ENCODE measurements at places on chromosomes 12 and 14. TPM values are rescaled to one million over a fixed set of nuclear protein-coding genes. Genes with fewer than 3 reads are reported as not detected.

The SLC5A8 gene
- total RNA-seq: not detected

The LRIG3 gene
- total RNA-seq: not detected

The ST8SIA1 gene
- total RNA-seq: 1.5 TPM

The TAS2R42 gene
- not detected for total RNA-seq

The PIWIL1 gene
- total RNA-seq: not detected

The HOXC9 gene
- total RNA-seq: not detected

The KRT7 gene
- 2.1 TPM for total RNA-seq

The ZFP36L1 gene
- total RNA-seq: 60.6 TPM

The SERPINA9 gene
- total RNA-seq: not detected

The SLC17A8 gene
- not detected for total RNA-seq

The VPS33A gene
- total RNA-seq: 19.7 TPM

The IL26 gene
- total RNA-seq: not detected

The CCDC92 gene
- total RNA-seq: 4.0 TPM

The GLIPR1 gene
- total RNA-seq: 18.6 TPM

The COA8 gene
- 40.3 TPM for total RNA-seq

The ACVRL1 gene
- total RNA-seq: not detected

The TFCP2 gene
- 27.9 TPM for total RNA-seq

The GLI1 gene
- total RNA-seq: 0.20 TPM

The SERPINA12 gene
- not detected for total RNA-seq

The NPFF gene
- not detected for total RNA-seq

The KCNK10 gene
- total RNA-seq: not detected

The TROAP gene
- total RNA-seq: 46.6 TPM

The NELL2 gene
- 99.7 TPM for total RNA-seq

The SLC35E3 gene
- 5.3 TPM for total RNA-seq

The TRIM9 gene
- 6.5 TPM for total RNA-seq

The CIPC gene
- 9.6 TPM for total RNA-seq

The TDRD9 gene
- total RNA-seq: 1.6 TPM

The AKAP5 gene
- 1.3 TPM for total RNA-seq

The RNASE3 gene
- not detected for total RNA-seq

The TM9SF1 gene
- total RNA-seq: 18.0 TPM

The ETNK1 gene
- total RNA-seq: 54.9 TPM

The TMCC3 gene
- total RNA-seq: 0.25 TPM

The PTPRO gene
- 0.63 TPM for total RNA-seq

The TGM1 gene
- total RNA-seq: 3.1 TPM

The TSPAN11 gene
- not detected for total RNA-seq

The KRT6C gene
- not detected for total RNA-seq

The ZC3H14 gene
- total RNA-seq: 50.3 TPM

The AQP2 gene
- total RNA-seq: not detected

The SMARCC2 gene
- 79.3 TPM for total RNA-seq

The KRT73 gene
- 0.20 TPM for total RNA-seq

The INHBC gene
- 0.16 TPM for total RNA-seq

The SOAT2 gene
- total RNA-seq: 5.3 TPM

The IGFBP6 gene
- 2.3 TPM for total RNA-seq

The OTUB2 gene
- total RNA-seq: 0.25 TPM

The EML5 gene
- total RNA-seq: 2.7 TPM

The CMKLR1 gene
- total RNA-seq: not detected

The PTCSC3 gene
- total RNA-seq: not detected
